Frontal cortex (tissue), 4 donors: ENCODE measurements at places on chromosomes 1 and 21. TPM values are rescaled to one million over a fixed set of nuclear protein-coding genes. Genes with fewer than 3 reads are reported as not detected.
A peak's percentile ranks its signal among the peaks of the same experiment; 100 is the strongest.

- DNase-seq = no peak
These were observed 1237.8 kb downstream of the NCAM2 start for GRCh38 chr21:22235866-22236590.

DNA sequence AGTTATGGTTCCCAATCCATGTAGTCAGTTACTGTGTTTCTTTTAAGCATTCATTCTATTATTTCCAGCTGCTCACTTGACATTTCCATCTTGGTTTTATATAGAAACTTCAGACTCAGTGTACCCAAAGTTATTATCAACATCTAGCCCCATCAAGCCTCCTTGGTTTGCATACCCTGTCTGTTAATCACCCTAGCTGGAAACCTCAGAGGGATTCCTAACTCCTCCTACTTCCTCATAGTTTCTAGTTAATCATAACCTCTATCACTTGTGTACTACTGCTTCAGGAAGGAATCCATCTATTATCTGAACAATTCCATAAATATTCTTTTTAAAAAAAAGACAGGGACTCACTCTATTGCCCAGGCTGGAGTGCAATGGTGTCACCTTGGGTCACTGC is 293.3 kb downstream of the SDCCAG8 start:
- no peak for DNase-seq

GRCh38 chr1:212674872-212675271 is 24.8 kb downstream of the BATF3 start:
- DNase-seq = no peak

SYNC gene
- 3.7 TPM for total RNA-seq

CNKSR1 gene
- total RNA-seq = 3.3 TPM

DNA sequence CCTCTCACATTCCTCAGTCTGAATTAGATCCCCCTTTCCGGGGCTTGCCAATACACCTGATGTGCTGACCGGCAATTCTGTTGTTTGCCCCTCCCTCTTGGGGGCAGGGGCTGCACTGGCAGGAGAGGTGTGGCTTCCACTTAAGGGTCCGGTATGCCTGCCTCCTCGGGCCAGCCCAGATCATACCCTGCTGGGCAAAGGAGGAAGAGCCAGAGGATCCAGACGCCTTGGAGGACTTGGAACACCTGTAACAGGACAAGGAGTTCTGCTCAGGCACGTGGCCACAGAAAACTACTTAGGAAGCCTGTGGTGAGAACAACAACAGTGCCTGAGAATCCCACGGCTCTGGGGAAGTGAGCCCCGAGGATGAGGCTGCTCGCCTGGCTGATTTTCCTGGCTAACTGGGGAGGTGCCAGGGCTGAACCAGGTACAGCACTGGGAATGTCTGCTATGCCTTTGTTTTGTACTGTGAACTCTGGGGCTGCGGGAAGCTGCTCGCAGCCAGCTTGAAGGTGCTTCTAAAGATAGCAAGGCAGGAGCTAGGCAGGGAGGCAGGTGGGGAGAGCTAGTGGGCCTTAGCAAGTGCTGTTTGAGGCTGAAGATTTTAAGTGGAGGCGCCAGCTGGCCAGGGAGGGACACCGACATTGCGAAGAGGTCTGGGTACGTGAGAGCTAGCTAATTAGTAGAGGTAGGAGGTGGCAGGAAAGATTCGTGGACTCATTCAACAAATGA is at the start of gene SMPDL3B:
Gene SMPDL3B (plus strand): TSS at position 183 of the 732 bp plus-strand sequence. CDS start 184 bp downstream, at position 367.
- no peak for DNase-seq

ZNF683 gene
- not detected for total RNA-seq

- no peak for DNase-seq
These were observed 119.8 kb upstream of the SLC25A33 start for GRCh38 chr1:9419369-9420041.

ICOSLG gene
- 0.41 TPM for total RNA-seq

GRCh38 chr1:184629266-184629665 is 125.4 kb downstream of the EDEM3 start:
- DNase-seq = no peak

RBM11 gene
- total RNA-seq = 10.2 TPM

GRCh38 chr1:20574686-20575540 is 14.0 kb upstream of the CDA start:
- DNase-seq = peak; percentile 55

GRCh38 chr1:116474921-116475849 is 95.6 kb downstream of the CD58 start:
- no peak for DNase-seq

GRCh38 chr1:3679098-3679555 is 26.8 kb downstream of the TP73 start:
- DNase-seq = no peak

DNA sequence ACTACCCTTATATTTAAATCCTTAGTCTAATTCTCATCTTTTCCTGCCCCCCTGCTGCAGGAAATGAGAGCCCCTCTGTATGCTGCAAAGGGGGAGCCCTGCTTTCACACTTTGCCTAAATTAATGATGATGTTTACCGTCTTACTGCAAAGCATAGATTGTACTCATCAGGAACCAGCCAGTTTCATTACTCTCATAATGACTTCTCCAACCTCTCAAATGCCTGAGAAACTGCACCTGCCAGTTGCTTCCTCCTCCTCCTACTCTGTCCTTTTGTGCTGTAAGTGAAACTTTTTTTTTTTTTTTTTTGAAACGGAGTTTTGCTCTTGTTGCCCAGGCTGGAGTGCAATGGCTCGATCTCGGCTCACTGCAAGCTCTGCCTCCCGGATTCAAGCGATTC is 101.7 kb downstream of the ADSS2 start:
- no peak for DNase-seq

AK5 gene
- total RNA-seq = 40.4 TPM

- no peak for DNase-seq
These were observed 33.4 kb upstream of the COX20 start for GRCh38 chr1:244802041-244802440.

RAP1GAP gene
- 18.8 TPM for total RNA-seq

GRCh38 chr1:25113086-25113485 is 119.2 kb downstream of the SYF2 start:
- DNase-seq = no peak

GRCh38 chr1:235908742-235909520 is 42.2 kb upstream of the LYST start:
- no peak for DNase-seq

TCHHL1 gene
- not detected for total RNA-seq

GRCh38 chr21:44578371-44579055 is 1.9 kb downstream of the KRTAP10-5 start:
- DNase-seq = no peak

- no peak for DNase-seq
These were observed 21.7 kb upstream of the ADAR start for GRCh38 chr1:154629675-154630073.

GRCh38 chr1:217369271-217369981 is 261.5 kb downstream of the GPATCH2 start:
- DNase-seq = no peak

CTTNBP2NL gene
- total RNA-seq = 22.8 TPM

- DNase-seq = no peak
These were observed 437 bp downstream of the IFNLR1 start for GRCh38 chr1:24186711-24186992.

- no peak for DNase-seq
These were observed 104.6 kb downstream of the ZSCAN20 start for GRCh38 chr1:33576821-33577599.

- DNase-seq = no peak
These were observed at the start of gene LY9 for GRCh38 chr1:160795951-160796383. Gene LY9, plus strand, starts transcription at chr1:160796174. Its CDS starts 14 bp downstream, at chr1:160796188.

DNA sequence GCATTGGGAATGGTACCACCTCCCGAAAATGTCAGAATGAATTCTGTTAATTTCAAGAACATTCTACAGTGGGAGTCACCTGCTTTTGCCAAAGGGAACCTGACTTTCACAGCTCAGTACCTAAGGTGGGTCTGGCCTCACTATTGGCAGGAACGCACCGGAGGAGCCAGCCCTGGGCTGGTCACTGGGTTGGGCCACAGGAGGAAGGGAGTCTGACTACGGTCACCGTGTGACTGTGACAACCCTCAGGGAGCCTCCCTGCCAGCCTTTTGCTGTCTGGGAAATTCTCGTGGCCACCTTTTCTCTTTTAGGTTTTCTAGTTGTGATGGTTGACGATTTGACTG is 2.2 kb downstream of the IL10RB start:
- no peak for DNase-seq

- DNase-seq = no peak
These were observed 9.3 kb downstream of the MIA3 start for GRCh38 chr1:222627232-222627631.

- no peak for DNase-seq
These were observed 9.7 kb downstream of the CD2 start for GRCh38 chr1:116763787-116764465.

GRCh38 chr1:6805004-6805416 is 19.8 kb downstream of the CAMTA1 start:
- DNase-seq = no peak

DNA sequence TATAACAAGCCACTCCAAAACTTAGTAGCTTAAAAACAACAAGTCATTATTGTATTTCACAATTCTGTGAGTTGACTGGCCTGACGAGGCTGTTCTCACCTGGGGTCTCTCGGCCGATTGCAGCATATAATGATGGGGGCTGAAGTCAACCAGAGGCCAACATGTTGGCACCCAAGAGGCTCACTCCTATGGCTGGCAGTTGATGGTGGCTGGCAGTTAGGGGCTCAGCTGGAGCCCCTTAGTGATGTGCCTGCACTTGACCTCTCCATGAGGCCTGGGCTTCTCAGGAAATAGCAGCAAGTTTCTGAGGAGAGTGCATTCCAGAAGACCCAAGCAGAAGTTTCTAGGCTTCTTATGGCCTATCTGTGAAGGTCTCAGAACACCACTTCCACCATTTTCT is 459.4 kb downstream of the NPHP4 start:
- no peak for DNase-seq

CHIA gene
- not detected for total RNA-seq

GRCh38 chr1:22846458-22846857 is 126.2 kb downstream of the LACTBL1 start:
- DNase-seq = no peak

GRCh38 chr21:31294691-31295090 is 49.4 kb downstream of the TIAM1 start:
- no peak for DNase-seq

DENND2C gene
- total RNA-seq = 2.0 TPM

OR2T29 gene
- not detected for total RNA-seq

DNA sequence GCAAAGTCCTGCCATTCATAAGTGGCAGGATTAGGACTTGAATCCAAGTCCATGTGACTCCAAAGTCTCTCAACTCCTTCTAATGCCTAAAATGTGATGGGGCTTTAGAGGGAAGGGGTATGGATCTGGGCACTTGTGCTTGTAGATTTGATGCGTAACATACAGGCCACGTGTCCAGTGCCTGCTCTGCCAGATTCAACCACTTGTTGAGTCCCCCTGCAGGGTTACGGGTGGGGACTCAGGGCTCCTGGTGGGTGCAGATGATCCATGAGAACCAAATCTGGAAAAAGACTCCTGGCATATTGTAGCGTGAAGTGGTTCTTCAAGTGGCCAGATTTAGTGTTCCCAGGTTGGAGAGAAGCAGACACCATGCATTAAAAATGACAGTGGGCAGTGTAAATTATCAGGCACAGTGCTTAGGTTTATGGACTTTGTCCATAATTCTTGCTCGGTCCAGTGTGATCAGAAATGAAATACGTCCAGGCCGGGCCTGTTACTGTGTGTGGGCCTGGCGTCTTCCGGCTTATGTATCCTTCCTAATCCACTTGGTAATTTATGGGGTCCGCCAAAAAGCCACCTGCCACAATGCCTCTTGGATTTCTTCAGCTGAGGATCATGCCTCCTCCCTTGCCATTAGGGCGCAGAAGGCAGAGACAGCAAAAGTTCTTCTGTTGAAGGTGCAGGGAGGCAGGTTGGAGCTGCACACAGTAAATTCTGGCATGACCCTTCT is 51.2 kb upstream of the LRP8 start:
- no peak for DNase-seq

UBL4B gene
- 0.41 TPM for total RNA-seq

- DNase-seq = no peak
These were observed 180.1 kb downstream of the KCNT2 start for GRCh38 chr1:196427976-196428734.

GRCh38 chr1:228913626-228914414 is 178.5 kb downstream of the RHOU start:
- DNase-seq = no peak

DNA sequence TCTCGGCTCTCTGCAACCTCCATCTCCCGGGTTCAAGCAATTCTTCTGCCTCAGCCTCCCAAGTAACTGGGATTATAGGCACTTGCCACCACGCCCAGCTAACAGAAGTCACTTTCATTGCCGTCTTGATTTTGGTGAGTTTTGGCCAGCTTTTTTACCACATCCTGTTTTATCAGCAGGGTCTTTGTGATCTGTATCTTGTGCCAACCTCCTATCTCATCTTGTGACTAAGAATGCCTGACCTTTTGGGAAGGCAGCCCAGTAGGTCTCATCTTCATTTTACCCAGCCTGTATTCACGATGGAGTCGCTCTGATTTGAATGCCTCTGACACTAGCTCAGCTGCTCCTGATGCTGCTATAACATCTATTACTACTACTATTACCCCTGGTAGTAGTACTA is 46.8 kb upstream of the BARHL2 start:
- DNase-seq = no peak

GRCh38 chr1:15975358-15975804 is 520 bp downstream of the ZBTB17 start:
- peak; percentile 80 for DNase-seq

- no peak for DNase-seq
These were observed 13.8 kb downstream of the MIER1 start for GRCh38 chr1:66938613-66939012.

DNA sequence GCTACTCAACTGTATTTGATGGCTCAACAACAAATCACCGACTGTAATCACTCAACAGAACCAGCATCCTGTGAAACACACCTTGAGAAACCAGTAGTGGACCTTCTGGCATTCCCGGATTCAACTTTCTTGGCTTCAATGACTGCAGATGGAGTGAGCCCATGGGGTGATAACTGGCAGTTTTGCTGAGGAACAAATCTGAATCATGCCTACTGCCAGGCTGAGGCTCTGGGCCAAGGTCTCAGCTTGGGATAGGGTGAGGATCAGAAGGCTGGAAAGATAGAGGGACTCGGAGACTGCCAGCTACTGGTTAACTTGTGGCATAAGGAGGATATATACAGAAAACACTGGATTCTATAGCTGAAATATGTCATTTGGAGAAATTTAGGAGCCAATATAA is 63.5 kb upstream of the DIRAS3 start:
- no peak for DNase-seq

HPCA gene
- 21.6 TPM for total RNA-seq

CASQ2 gene
- 0.41 TPM for total RNA-seq

DIRAS3 gene
- total RNA-seq = 6.9 TPM

NR1I3 gene
- not detected for total RNA-seq

ERG gene
- 0.82 TPM for total RNA-seq

- no peak for DNase-seq
These were observed 222.6 kb downstream of the CAMTA1 start for GRCh38 chr1:7007902-7008301.

DNA sequence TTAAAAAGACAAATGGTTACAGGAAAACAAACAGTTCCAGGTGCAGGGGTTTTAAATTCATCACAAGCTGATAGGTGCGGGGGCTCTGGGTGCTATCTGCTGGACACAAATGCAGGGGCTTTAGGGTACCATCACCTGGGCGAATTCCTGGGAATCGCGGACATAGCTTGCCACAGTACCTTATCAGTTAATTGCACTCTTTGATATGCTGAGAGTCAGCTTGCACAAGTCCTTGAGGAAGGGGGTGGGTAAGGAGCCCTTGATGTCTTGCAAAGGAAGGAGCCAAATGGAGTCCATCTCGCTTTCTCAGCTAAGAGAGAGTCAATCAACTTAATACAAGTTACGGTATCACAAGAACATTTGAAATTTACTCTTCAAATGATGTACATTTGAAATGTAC is 25.4 kb upstream of the TMEM54 start:
- no peak for DNase-seq
